Occipital lobe (tissue), 3 donors: ENCODE measurements at places on chromosomes 6 and 20. TPM values are rescaled to one million over a fixed set of nuclear protein-coding genes. Genes with fewer than 3 reads are reported as not detected.

GRCh38 chr20:18011951-18012645 is 43.3 kb downstream of the MGME1 start:
- DNase-seq: no peak

GRCh38 chr6:1029141-1029540 is 282.8 kb upstream of the FOXQ1 start:
- no peak for DNase-seq

DNA sequence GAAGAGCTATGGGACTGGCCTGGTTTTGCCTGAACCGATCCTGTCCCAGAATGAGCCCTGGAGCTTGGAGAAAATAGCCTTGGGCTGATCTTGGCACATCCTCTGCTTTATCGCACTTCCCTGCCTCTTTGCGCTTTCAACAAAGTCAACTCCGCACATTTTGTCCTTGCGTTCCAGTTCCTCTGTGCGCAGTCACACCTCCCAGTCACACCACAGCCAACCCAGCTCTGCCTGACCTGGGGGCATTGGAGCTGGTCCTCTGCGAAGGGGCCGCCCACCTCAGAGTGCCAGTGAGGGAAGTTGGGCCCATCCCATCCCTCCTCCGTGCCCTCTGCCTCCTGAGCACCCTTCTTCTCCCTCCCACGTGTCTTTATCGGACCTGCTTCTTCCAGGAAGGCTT is 16.9 kb upstream of the UQCC2 start:
- DNase-seq: no peak

- DNase-seq: no peak
Measured at GRCh38 chr6:139872665-139873064, 498.2 kb upstream of the CITED2 start.

DNA sequence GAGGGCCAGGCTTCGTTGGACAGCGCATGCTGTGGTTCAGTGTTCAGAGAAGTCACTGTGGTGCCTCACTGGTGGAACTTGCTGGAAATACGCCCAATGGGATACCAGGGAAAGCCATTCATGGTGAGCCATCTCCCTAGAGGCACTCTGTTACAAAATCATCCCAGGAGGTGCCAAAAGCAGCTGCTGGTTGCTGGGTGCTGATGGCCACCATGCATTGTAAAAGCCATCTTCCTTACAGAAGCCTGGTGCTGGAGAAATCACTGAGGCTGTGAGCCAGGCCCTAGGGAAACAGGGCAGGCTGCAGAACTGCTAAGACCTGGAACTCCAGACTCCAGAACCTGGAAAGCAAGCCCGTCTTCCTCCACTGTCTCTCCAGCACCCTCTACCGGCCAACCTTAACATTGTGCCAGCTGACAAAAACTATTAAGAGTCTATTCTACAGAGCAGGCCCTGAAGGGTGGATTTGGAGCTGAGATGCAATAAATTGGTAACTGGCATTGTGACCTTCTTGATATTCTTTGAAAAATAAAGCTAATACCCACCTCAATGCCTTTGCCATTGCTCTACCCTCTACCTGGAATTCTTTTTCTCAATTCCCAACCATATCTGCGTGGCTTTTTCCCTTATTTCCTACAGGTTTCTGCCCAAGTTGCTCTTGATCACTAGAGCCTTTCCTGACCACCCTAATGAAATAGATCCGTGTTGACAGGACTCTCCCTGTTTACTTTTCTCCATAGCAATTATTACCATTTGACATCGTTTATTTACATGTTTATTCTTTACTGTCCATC is 18.5 kb downstream of the SNRPB start:
- DNase-seq: peak; percentile 69

- DNase-seq: no peak
Measured at GRCh38 chr6:19083801-19084200, 696.7 kb downstream of the RNF144B start.

- no peak for DNase-seq
Measured at GRCh38 chr6:166595061-166595780, 8.7 kb upstream of the RAMACL start.

DNA sequence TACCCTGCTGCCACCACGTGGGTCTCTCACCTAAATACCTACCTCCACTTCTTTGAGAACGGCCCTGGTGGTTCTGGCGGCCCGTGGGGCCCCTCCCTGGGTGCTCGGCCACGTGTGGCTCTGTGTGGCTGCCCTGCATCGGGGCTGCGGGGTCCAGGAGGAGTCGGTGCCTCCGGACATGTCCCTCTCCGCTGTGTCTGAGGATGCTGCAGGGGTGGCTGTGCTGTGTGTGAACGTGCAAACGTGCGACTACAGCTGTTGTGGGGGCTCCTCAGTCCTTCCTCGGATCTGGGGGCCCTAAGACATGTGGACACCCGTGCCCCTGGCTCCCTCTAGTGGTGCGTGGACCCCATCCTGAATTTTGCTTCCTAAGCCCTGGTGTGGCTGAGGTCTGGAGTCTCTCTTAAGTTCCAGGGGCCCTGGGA is 691.8 kb downstream of the QKI start:
- no peak for DNase-seq

GRCh38 chr6:17392978-17393891 is at the start of gene CAP2:
CAP2 (plus strand) TSS chr6:17393595; CDS start chr6:17421556, 27,961 bp downstream.
- peak; percentile 84 for DNase-seq

GRCh38 chr6:136761227-136761922 is 30.9 kb downstream of the MAP3K5 start:
- no peak for DNase-seq

DNA sequence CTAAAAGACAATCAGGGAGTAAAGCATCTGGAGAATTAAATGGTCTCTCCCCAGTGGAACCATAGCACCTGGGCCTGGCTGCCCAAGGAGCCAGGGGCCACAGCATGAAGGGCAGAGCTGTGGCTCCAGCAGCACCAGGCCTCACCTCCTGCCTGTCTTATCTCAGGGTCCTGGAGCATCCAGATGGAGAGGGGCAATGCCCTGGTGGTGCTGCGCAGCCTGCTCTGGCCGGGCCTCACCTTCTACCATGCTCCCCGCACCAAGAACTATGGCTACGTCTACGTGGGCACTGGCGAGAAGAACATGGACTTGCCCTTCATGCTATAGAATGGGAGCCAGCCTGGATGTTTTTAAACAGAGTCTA is 17.0 kb downstream of the MRPS18A start:
- DNase-seq: no peak

GRCh38 chr6:31814677-31815024 is 432 bp downstream of the HSPA1L start:
- peak; percentile 93 for DNase-seq

- DNase-seq: no peak
Measured at GRCh38 chr20:47936612-47937011, 151.3 kb upstream of the SULF2 start.

DNA sequence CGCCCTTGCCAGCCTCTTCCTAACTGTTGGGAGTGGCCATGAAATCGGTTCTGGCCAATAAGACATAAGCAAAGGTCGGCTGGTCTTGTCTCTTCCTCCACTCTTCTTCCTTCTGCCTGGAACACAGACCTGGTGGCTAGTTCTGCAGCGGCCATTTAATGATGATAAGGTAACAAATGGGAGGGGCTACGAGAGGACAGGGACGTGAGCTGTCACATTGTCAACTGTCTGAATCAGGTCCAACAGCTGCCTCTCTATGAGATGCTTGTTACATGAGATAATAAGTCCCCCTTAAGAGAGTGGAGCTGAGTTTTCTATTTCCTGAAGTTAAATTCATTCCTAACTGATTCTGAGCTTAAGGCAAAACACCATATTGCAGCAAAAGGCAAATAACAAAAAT is 12.5 kb upstream of the TMEM242 start:
- DNase-seq: no peak

DNA sequence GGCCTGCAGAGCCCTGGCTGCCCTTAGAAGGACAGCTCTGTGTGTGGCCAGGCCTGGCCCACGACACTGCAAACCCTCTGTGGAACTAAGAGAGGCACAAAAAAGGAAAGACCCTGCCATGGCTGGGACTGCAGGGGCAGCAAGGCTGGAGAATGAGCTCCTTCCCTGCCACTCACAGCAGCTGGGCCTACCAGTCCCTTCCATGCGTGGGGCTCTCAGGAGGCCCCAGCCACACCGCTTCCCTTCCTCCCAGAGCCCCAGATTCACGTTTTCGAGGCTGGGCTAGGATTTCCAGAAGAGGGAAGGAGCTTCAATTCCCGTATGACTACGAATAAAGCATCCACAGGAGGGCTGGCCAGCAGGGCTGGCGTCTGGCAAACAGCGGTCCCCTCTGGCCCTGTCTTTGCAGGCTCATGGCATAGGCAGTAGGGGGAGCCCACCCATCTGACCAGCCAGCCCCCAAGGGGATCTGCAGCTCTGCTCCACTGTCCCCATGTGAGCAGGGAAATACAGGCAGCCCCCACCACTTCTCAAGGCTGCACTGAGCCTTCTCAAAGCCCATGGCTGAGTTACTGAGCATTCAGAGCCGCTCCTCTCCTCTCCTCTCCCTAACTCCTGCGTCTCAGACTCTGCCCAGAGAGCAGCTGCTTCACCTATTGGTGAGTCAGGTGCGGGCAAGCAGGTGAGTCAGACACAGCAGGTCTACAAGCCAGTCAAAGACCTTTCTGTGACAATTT is 53.1 kb downstream of the NINL start:
- peak; percentile 12 for DNase-seq

The COX4I2 gene
- total RNA-seq: not detected

The RSPH4A gene
- 2.7 TPM for total RNA-seq

The IL17A gene
- not detected for total RNA-seq

The MPIG6B gene
- not detected for total RNA-seq

The GGTLC1 gene
- total RNA-seq: not detected

The FUT9 gene
- 97.0 TPM for total RNA-seq

The C20orf144 gene
- not detected for total RNA-seq

The NKX2-4 gene
- not detected for total RNA-seq
